ENCODE measurements at places on chromosomes 6 and 20.
A peak's percentile ranks its signal among the peaks of the same experiment; 100 is the strongest.

DNA sequence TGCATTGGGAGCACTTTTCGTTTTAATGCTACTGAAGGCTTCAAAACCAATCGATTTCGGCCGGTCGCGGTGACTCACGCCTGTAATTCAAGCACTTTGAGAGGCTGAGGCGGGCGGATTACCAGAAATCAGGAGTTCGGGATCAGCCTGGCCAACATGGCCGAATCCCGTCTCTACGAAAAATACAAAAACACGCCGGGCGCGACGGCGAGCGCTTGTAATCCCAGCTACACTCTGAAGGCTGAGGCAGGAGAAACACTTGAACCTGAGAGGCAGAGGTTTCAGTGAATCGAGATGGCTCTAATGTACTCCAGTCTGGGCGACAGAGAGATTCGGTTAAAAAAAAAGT is 58.4 kb downstream of the TRIM38 start:
- DNase-seq, result peak; percentile 29

- DNase-seq, result no peak
Observed at GRCh38 chr20:9322661-9323060, 191.7 kb upstream of the LAMP5 start.

GRCh38 chr6:156167016-156167624 is 610.1 kb upstream of the ARID1B start:
- no peak for DNase-seq

- no peak for DNase-seq
Observed at GRCh38 chr6:378090-378957, 13.2 kb upstream of the IRF4 start.

DNA sequence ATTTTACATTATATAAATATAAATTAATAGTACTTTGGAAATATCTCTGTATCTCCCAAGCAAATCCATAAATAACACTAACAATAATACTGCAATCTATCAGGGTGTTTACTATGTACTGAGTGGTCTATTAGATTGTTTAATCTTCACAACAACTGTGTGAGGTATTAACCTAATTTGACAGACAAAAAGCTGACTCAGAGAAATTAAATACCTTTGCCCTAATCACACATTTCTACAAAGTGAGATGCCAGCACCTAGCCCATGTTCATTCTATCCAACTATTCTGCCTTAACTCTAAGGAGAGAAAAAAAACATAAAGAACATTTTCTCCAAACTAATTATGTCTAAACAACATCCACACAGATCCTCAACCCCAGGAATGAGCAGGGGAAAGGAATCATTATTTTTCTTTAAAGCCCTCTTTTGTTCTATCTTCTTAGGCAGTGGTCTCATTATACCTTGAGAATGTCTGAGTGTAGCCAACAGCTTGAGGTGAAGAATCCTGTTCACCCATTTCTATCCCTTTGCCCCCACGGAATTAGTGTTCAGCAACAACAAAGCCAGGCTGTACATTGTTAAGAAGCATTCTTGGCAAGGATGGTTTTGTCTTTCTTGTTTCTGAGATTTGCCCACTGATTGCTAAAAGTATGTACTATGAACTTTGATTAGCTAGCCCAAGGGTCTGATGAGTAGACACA is 42.7 kb downstream of the PRL start:
- DNase-seq, result no peak

GRCh38 chr20:56829788-56830385 is 200.8 kb downstream of the TFAP2C start:
- no peak for DNase-seq

DNA sequence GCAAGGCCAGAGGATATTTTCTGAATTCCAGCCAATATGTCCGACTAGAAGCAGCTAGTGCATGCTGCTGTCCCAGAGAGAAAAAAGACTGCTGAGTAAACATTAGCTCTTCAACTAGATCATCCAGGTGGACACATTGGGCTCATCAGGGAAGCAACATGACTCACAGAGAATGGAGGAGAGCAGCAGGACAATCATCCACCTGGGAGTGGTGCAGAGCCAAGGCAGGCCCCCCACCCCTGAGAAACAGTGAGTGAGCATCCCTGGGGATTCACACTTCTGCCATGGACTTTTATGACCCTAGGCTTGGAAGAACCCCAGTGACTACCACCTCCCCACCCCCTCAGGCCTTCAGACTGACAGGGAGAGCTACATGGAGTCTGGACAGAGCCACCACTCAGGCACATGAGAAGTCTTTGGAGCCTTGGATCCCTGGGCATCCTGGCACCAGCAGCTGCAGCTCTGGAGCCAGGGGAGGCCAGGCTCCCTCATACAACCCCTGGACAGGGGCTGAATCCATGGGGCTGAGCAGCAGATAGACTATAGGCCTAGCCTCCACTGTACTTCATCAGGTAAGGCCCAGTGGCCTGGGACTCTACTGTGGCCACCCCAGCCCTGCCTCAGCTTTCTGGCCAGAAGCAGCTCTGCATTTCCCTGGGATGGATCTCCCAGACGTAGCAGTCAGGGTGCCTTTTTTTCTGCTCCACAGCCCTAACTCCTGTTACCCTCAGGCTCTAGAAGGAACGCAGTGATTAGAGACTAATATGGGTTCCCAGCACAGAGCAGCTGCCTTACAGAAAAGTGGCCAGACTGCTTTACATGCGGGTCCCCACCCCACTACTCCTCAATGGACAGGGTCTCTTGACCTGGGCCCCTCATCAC is 82.9 kb upstream of the RNF217 start:
- DNase-seq, result no peak

DNA sequence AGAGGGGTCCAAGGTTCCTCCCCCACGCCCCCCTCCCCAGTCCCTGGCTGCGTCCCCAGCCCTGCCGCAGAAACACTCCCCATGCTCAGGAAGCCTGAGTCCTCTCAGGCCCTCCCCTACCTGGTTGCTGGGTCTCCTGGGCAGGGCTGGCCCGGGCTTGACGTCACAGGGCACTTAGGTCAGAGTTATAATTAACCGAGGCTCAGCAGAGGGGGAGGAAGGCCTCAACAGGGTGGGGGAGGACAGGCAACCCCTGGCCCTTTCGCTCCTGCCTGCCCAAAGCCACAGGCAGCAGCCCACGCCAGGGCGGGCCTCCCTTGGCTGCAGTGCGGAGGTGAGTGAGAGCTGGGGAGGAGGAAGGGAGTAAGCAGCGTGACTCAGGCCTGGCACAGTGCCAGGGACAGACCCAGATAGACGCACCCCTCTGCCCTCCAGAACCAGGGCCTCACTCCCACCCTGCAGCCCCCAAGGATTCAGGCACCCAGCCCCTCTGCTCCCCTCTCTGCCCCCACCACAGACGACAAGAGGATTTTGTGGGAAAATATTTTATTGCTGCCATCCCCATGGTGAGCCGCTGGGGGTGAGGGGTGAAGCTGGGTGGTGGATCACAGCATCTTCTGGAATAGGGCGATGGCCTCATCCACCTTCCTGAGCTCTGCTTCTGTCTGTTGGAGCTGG is at the start of gene VWA7:
Gene VWA7, minus strand, starts transcription at position 340 of the 678 bp plus-strand sequence. CDS start 549 bp downstream, outside the sequence.
- peak; percentile 78 for DNase-seq

DNA sequence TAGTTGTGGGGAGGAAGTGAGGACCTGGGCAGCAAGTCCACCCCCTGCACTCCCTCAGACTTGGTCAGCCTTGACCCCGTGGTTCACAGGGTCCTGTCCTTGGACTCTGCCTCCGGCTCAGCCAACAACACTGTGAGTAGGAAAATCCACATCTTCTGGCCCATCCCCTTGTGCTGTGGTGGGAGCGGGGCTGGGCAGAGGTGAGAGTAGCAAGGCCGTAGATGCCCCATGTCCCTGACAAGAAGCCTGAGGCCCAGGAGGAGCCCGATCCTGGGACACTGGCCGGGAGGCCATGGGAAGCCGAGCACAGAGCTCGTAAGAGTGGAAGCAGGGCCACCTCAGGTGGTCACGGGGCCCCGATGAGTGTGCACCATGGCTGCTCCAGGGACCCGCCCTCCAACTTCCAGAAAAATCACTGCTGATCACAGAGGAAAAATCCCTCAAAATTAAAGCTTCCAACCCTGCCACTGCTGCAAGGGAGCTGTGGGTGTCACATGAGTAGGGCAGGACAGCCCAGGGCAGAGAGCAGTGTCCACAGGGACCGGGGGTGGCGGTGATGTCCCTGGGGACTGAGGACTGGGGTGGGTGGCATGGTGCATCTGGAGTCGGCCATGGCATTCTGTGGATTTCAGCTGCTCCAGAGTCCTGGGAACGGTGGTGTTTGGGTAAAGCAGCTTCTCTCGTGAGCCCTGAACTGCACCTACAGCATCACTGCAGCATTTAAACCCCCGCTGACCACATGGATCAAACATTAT is 189.4 kb downstream of the DLL1 start:
- no peak for DNase-seq

DNA sequence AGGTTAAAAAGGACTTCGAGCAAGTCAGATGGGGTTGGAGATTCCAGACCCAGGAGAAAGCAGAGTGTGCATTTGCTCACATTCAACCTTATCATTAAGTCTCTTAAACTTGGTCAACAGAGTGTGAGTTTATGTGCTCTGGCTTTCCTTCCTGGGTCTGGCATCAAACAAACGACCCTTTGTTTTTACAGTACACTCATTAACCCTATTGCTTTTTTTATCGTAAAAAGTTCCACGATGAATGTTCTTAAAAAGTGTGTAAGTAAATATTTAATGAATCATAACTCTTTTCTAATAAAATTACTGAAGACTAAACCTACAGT is 2.5 kb downstream of the FYN start:
- no peak for DNase-seq
